PC-3 (cell line): ENCODE measurements at places on chromosomes 6 and 20. TPM values are rescaled to one million over a fixed set of nuclear protein-coding genes. Genes with fewer than 3 reads are reported as not detected.
A peak's percentile ranks its signal among the peaks of the same experiment; 100 is the strongest.

DNA sequence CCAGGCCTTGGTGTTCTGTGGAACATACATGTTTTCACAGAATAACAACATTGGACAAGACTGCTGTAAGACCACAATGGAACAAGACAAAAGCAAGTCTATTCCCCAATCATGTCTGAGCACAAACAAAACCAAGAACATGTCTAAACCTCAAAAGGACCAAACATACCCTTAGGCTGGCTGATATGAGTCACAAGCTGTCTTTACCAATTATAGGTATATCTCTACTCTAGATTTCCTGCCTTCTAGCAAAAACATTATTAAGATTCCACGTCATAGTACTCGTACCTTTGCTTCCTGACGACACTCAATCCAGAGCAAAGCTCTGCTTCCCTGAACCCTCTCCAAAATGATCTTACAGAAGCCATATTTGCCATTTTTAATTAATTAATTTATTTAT lies 15.4 kb upstream of the L3MBTL1 start:
- H3K36me3 ChIP-seq = no peaks in the 10 kb centered on the region
- H3K4me1 ChIP-seq = peaks cover 5% of the 10 kb centered on the region; the same call in 1 of the 2 replicates
- peak; percentile 65 for DNase-seq
- 0 out of 2 replicates have a peak, but pooled peaks cover 3% of the 10 kb centered on the region for H3K27me3 ChIP-seq
- H3K4me3 ChIP-seq = no peak overlapping the region

DNA sequence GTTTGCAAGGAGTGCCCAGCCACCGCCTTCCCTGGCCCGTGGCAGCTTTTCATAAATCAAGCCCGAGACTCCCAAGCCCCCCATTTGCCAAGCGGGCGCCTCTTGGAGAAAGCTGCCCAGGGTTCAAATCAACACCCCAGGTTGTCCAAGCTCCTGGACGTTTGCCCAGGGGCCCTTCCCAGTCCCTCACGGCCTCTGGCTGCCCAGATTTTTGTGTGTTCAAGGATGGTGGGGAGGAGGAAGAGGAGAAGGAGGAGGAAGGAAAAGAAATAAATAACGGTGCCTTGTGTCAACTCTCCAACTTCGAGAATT lies 20.6 kb upstream of the NFATC2 start:
- H3K27me3 ChIP-seq = peaks cover 16% of the 10 kb centered on the region
- peaks cover 31% of the 10 kb centered on the region for H3K4me1 ChIP-seq
- no peak for DNase-seq
- H3K4me3 ChIP-seq = peak overlapping the region; percentile 77
- H3K36me3 ChIP-seq = no peaks in the 10 kb centered on the region

- H3K27ac ChIP-seq = no peak overlapping the region
- H3K27me3 ChIP-seq = peaks cover 30% of the 10 kb centered on the region
- DNase-seq = no peak
- H3K4me3 ChIP-seq = no peak overlapping the region
- no peaks in the 10 kb centered on the region for H3K36me3 ChIP-seq
- H3K4me1 ChIP-seq = no peaks in the 10 kb centered on the region
These were observed 7.2 kb downstream of the SAMD3 start for GRCh38 chr6:130215526-130215925.

GRCh38 chr20:1490643-1491195 lies 501 bp downstream of the SIRPB2 start:
- H3K4me3 ChIP-seq = no peak overlapping the region
- H3K27ac ChIP-seq = peak overlapping the region; percentile 45; the same call in 1 of the 2 replicates
- H3K36me3 ChIP-seq = no peaks in the 10 kb centered on the region
- DNase-seq = no peak

DNA sequence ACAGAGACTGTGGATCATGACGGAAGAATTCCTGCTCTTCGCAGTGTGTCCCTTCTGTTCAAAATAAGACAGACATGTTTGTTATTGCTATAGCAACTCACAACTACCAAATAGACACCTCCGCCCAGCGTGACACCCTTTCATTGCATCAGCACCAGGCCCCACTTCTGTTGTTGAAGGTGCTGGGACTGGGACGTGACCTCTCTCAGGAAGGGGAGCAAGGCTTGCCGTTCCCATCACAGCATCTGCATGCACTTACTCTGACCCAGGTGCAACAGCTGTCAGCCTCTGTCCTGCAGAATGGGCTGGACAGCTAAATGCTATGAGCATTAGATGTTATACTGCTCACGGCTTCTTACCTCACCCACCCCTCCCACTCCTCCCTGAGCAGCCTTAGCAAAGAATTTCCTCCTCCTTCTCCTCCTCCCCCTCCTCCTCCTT lies 94.1 kb downstream of the DACT2 start:
- no peaks in the 10 kb centered on the region for H3K4me1 ChIP-seq
- peaks cover 47% of the 10 kb centered on the region for H3K27me3 ChIP-seq
- H3K27ac ChIP-seq = no peak overlapping the region
- no peak overlapping the region for H3K4me3 ChIP-seq
- no peaks in the 10 kb centered on the region for H3K36me3 ChIP-seq

GRCh38 chr20:24364482-24364881 lies 104.9 kb upstream of the SYNDIG1 start:
- H3K36me3 ChIP-seq = no peaks in the 10 kb centered on the region
- H3K4me3 ChIP-seq = no peak overlapping the region
- H3K27ac ChIP-seq = no peak overlapping the region
- no peak for DNase-seq
- H3K4me1 ChIP-seq = no peaks in the 10 kb centered on the region

- peaks cover 37% of the 10 kb centered on the region for H3K4me1 ChIP-seq
- H3K27me3 ChIP-seq = no peaks in the 10 kb centered on the region
- DNase-seq = no peak
- H3K36me3 ChIP-seq = no peaks in the 10 kb centered on the region
These were observed 24.3 kb upstream of the ZNF217 start for GRCh38 chr20:53617791-53618489.

DNA sequence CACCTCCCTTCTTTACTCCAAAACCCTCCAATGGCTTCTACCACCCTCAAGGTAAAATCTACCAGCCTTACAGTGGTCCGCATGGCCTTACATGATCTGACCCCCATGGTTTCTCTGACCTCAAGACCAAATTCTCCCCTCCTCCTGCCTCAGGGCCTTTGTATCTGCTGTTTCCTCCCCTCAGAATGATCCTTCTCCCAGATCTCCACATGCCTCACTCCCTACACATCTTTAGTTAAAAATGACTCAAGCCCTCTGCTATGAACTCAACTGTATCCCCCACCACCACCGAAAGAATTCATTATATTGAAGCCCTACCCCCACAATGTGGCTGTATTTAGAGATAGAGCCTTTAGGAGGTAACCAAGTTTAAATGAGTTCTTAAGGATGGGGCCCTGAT lies 4.1 kb downstream of the SLC23A2 start:
- DNase-seq = no peak
- H3K4me1 ChIP-seq = peaks cover 13% of the 10 kb centered on the region
- H3K27ac ChIP-seq = no peak overlapping the region
- H3K36me3 ChIP-seq = no peaks in the 10 kb centered on the region
- no peaks in the 10 kb centered on the region for H3K27me3 ChIP-seq

PKIB gene
- total RNA-seq = 22.4 and 28.0 TPM in 2 replicates

OR2H2 gene
- total RNA-seq = not detected in 2 replicates
